Anterior cingulate cortex (tissue), 58 donors: ENCODE measurements at places on chromosomes 3 and 15.

DNA sequence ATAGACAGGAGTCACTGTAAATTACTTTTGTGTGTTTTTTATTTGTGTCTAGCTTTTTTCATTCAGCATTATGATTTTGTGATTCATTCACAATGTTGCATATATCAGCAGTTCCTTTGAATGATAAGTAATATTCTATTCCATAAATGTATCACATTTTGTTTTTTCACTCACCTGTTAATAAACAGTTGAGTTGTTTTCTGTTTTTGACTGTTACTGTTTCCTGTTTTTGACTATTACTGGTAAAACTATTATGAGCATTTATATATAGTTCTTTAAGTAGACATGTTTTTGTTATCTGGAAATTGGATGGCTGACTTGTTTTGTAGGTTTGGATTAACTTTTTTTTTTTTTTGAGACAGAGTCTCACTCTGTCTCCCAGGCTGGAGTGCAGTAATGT, 138.4 kb downstream of the RSRC1 start:
- no peak for DNase-seq

GRCh38 chr3:197417911-197418618, 119.7 kb upstream of the DLG1 start:
- no peak for DNase-seq

DNA sequence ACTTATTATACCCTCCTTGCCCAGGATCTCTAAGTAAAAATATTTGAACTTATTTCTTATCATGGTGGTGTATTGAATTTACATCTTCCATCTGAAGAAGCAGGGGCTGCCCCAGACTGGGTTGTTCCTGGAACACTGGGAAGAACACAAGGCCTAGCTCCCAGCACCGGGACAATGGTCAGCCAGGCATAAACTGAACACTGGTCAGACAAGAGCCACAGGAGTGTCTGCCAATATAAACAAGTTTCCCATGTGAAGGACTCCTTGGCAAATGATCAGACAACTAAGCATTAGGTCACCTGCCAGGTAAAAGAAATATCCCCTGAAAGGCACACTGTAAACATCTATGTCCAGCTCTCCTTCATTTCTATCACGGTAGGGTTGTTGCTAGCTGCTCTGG, 172.4 kb downstream of the ATP8B4 start:
- no peak for DNase-seq

DNA sequence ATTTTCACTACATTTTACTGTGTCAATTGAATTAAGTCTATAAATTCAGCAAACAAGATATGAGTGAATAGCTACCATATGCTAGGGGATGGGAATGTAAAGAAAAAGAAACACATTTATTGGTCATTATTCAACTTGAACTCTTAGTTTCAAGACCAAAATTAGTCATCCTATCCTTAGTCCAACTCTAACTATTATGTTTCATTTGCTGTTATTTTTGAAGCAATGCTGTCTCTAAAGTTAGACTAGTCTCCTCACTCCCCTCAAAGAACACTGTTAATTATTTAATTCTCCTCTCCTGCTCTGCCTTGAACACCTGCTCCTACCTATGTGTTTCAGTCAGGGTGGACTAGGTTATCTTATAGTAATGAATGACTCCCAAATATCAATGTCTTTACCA, 920.9 kb downstream of the TUSC7 start:
- no peak for DNase-seq

GRCh38 chr15:46365572-46365971, 730.7 kb downstream of the SQOR start:
- peak; percentile 18 for DNase-seq

GRCh38 chr3:123298903-123299302, 97.2 kb downstream of the SEC22A start:
- DNase-seq = no peak

DNA sequence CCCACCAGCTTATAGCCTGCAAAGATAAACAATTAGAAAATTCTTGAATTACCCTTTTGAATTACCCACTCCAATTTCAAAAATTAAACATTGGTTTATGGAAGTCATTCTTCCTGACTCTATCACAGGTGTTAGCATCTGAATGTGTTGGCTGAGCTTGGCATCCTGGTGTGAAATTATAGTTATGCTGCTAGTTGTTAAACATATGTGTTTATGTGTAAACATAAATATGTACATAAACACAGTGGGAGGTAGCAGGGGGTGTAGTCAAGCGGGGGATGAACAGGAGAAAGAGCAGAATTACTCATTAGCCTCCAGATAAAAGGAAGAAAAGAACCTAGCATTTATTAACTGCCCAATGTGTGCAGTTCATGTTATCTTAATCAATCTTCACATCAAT, 530.2 kb downstream of the MCTP2 start:
- DNase-seq = no peak

DNA sequence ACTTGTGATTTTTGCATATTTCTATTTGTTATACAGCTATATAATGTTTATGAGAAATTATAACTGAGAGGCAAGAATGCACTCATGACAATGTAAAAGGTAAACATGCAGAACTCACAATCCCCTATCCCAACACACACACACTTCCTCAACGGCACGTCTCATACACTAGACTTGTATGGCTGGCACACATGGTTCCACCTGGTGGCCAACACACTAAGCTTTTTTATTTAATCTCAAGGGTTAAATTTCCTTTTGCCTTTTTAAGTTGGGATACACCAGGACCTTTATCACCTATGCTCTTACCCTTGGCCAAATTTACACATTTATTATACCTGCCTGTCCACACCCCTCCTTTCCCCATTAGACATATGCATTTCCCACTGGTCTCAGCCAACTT, 88.6 kb upstream of the PSMD6 start:
- DNase-seq = no peak

DNA sequence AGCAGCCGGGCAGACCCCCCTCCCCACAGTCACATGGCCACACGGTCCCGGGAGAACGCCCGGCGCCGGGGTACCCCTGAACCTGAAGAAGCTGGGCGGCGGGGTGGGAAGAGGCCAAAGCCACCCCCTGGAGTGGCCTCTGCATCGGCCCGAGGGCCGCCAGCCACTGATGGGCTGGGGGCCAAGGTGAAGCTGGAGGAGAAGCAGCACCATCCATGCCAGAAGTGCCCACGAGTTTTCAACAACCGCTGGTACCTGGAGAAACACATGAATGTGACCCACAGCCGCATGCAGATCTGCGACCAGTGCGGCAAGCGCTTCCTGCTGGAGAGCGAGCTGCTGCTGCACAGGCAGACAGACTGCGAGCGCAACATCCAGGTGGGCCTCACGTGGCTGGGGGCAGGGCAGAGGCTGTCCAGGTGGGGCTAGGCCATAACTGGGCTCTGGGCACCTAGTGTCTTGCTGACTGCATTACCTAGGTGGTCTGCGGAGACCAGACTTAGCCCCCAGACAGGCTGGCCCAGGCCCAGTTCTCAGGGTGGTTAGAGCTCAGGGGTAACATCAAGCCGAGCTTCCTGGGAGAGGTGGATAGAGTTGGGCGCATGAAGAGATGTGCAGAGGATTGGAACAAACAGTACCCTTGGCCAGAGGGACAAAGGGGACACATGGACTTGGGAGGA, 6.1 kb downstream of the ZBTB47 start:
- DNase-seq = no peak

- DNase-seq = no peak
These were observed 224.4 kb downstream of the ROBO1 start for GRCh38 chr3:79543218-79543982.

DNA sequence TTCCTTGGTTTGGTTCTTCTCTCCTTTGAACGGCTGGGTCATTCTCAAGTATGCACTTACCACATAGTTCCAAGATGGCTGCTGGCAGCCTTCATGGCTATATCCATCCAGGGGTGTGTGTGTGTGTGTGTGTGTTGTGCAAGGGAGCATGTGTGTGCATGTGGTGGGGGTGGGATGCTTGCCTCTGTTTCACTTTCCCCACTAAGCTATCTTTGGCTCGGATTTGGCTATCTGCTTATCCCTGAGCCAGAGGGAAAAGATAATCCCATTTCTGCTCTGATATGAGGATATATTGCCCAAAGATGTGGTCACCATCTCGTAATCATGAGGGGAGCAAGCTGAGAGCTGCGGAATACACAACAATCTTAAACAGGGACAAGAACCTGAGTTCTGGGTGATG, 26.2 kb downstream of the ANAPC13 start:
- no peak for DNase-seq

- DNase-seq = no peak
These were observed 77.8 kb upstream of the PLXND1 start for GRCh38 chr3:129684270-129684669.

DNA sequence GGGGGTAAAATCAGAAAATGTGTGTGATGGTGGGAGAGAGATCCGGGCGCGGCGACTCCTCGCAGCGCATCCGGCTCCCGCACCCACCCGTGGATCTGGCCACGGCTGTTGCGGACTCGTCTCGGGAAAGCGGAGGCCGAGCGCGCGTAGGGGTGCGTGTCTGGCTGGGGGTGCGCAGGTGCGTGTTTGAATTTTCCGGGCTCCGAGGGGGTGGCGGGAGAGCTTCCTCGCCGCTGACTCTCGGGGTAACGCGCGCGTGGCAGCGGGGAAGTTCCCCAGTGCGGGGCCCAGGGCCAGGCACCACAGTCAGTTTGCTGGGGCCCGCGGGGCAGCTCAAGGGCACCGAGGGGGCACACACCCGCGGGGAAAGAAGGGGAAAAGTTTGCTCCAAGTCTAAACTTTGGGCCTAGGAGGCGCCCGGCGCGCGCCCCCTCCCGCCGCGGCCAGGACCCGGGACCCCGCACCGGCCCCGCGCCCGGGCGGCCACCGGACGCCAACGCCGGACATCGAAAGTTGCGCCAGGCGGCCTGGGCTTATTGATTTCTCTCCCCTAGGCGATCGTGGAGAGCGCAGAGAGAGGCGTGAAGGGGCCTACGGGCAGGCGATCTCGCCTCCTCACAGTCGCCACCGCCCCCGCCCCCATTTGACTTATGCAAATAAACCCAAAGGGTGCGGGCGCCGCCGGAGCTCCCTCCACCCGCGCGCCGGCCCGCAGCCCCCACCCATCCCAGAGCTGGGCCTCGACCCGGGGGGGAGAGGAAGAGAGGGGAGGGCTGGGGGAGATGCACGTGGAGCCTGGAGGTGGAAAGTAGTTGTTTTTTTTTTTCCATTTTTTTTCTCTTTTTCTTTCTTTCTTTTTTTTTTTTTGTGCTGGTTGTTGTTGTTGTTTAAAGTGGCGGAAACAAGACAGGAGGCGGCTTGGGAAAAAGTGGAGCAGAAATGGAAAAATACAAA, 639 bp downstream of the FOXP1 start:
- peak; percentile 52 for DNase-seq

- DNase-seq = no peak
These were observed 1012.2 kb upstream of the CADM2 start for GRCh38 chr3:83946554-83946953.

DNA sequence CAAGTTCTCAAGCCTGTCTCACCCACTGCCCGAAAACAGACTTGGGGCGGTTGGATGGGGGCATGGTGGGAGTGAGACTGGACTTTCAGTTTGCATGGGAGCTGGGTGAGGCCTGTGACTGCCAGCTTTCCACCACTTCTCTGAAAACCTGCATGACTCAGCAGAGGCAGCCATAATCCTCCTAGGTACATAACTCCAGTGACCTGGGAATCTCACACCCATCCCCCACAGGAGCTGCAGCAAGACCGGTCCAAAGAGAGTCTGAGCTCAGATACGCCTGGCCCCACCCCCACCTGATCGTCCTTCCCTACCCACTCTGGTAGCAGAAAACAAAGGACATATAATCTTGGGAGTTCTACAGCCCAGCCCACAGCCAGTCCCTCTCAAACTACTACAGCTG, 107.2 kb downstream of the NSMCE3 start:
- no peak for DNase-seq

- no peak for DNase-seq
These were observed 61.3 kb downstream of the BDH1 start for GRCh38 chr3:197494366-197495058.

- peak; percentile 62 for DNase-seq
These were observed 1.6 kb downstream of the LINGO1 start for GRCh38 chr15:77630956-77631744.

GRCh38 chr3:194879991-194880939, 194.6 kb downstream of the FAM43A start:
- peak; percentile 38 for DNase-seq

GRCh38 chr3:169562988-169563774, 100.3 kb downstream of the MECOM start:
- DNase-seq = no peak

GRCh38 chr15:70593795-70594194, 169.6 kb downstream of the UACA start:
- DNase-seq = no peak

GRCh38 chr15:53611145-53611920, 148.1 kb downstream of the WDR72 start:
- no peak for DNase-seq

DNA sequence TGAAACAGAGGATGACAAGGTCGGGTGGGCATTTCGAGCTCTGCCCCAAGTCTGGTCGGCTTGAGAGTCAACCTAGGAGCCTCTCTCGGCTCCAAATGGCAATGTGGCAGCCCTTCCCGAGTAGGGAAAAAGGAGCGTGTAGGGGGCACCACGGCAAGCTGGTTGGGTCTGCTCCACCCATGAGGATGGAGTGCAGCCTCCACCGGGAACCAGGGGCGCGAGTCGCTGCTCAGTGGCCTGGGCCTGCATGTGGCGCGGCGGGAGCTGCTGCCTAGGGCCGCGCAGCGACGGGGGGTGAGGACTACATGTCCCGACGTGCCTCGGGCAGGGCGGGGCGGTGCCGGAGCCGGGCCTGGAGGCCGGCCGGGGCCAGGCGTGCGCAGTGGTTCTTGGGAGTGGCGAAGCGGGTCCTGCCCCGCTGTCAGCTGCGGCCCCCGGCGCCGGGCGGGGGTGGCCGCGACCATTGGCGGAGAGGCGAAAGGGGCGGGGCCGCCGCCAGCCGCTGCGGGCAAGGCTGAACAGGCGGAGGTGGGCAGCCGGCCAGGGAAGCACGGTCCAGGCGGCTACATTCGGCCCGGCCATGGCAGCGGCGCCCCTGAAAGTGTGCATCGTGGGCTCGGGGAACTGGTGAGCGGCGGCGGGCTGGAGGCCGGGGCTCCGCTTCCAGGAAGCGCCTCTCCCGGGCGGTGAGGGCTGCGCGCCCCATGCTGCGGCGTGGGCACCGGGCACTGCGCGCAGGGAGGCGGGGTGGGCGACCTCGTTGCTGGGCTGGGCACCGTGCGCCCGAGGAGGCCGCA, at the start of gene GPD1L:
Gene GPD1L (plus strand): TSS at position 489 of the 797 bp plus-strand sequence. CDS start 92 bp downstream, at position 581.
- peak; percentile 93 for DNase-seq

DNA sequence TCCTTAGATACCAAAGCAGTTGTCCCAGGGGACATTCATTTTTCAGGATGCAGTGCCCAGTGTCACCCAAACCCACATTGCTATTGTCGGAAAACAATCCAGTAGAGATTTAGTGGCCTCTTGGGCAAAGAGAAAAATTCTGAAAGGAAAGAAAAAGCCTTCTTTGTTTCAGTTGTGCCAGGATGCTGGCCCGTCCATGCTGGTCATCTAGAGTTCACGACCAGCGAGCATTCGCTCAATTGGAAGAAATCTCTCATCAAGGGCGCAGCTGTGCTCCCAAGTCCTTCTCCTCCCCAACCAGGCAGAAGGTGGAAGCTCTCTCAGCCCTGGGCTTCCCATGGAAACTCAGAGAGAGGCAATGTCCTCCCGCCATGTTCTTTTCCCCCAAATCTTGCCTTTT, 123.7 kb downstream of the MTHFS start:
- DNase-seq = no peak

DNA sequence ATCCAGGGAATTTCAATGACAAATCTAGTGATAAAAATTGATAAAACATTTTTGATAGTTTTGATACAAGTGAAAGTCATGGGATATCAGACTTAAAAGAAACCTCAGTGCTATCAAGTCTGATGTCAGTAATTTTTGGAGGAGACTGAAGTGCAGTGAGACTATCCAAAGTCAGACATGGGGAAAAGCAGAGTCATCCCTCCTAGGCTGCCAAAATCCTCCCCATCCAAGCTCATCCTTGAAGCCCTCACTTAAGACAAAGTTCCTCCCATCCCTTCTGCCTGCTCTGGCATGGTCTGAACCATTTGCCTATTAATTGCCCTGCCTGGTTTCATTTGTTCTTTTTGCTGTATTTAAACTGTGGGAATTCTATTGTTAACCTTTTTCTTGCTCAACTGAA, 456.9 kb upstream of the UBE2E2 start:
- DNase-seq = no peak
